NCI-H2107 (cell line): ENCODE measurements at places on chromosomes 13 and 19.

GRCh38 chr13:48976576-48977285 is 1.0 kb downstream of the FNDC3A start:
- DNase-seq: peak; percentile 61

DNA sequence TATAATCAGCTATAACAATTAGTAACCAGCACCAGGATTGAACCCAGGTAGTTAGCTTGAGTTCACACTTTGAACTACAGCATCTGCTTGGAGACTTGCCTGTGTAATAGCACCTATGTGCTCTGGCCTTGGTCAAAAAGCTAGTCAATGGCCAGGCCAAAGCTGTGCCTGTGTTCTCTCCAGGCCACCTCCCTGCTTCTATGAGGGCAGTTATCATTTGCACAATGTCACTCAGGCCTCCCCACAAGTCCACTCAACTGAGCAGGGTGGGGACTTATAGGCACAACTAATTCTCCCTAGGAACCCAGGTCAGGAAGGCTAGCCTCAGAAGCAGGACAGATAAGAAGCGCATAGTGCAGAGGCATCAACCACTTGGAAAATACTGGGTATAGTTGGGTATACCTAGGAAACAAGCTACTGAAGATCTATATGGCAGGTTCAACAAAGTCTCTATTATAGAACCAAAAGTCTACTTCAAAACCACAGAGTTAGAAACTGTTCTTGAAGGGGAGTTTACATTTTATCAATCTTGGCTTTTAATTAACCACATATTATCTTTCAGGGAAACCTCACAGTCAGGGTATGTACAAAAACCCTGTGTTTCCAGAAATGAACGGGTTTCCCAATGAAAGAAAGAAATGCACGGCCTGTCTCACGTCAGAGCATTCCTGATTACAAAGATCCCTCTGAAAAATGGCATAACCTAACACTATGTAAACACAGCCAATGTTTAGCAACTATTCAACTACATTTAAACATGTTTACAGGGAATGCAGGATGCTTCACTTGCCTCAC is 140.9 kb downstream of the ABCC4 start:
- no peak for DNase-seq

- DNase-seq: no peak
Measured at GRCh38 chr19:48390188-48391099, 907 bp downstream of the KDELR1 start.

DNA sequence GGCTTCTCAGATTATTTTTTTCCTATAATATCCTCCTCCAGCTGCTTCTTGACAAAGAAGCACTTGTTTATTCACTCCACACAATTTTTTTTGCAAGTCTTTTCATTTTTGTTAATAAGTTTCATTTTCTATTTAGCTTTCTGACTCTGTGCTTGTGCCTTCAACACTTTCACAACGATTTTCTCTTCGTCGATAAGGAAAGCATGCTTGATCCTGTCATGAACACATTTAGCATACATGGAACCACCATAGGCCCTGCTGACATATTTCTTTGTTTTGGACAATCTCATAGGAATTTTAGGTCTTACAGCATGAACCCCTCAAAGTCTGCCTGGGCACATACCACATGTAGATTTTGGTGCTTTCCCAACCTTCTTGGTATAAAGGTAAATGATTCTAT is 346.0 kb downstream of the KCNRG start:
- no peak for DNase-seq

DNA sequence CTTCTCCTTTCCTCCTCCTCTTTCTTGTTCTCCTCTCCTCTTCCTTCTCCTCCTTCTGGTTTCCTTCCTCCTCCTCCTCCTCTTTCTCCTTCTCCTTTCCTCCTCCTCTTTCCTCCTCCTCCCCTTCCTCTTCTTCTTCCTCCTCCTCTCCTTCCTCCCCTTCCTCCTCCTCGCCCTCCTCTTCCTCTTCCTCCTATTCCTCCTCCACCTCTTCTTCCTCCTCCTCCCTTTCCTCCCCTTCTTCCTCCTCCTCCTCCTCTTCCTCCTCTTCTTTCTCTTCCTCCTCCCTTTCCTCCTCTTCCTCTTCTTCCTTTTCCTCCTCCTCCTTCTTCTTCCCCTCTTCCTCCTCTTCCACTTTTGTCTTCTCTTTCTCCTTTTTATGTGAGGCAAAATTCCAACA is 55.0 kb upstream of the ADGRE1 start:
- DNase-seq: no peak

DNA sequence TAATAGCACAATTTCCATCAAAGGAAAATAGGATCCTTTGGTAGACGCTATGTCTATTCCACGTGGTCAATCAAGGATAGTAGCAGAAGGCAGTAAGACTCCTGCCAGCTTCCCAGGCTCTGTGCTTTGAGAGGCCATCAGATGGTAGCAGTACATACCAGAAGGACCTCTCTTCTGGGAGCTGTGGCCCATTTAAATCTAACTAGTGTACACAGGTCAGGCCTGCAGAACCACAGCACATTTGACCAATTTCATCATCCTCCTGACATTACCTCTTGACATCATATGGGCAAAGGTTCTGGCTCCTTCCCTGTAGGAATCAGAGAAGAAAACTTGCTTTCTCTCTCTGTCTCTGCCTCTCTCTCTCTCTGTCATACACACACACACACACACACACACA is 229.6 kb upstream of the HTR2A start:
- DNase-seq: no peak

DNA sequence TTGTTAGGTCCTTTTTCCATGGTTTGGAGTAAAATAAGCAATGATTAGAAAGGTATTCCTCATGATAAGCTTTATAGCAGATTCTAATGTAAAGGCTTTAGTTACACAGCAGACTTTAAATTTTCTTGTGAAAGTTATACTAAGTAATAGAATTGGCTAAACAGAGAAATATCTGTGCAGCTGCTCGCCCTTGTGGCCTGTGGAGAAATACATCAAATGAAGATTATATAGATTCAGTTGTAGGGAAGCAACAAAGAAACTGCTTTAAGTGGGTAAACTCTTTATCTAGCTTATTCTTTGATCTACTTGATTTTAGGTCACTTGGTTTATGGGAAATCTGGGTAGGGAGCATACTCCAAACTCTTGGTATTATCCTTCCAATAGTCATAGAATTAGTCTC is 1269.7 kb upstream of the SPRY2 start:
- no peak for DNase-seq

- DNase-seq: no peak
Measured at GRCh38 chr19:6138066-6138465, 2.6 kb downstream of the ACSBG2 start.

GRCh38 chr13:113046883-113047244 is 58.7 kb upstream of the F7 start:
- DNase-seq: no peak

GRCh38 chr19:48330012-48330681 is 4.8 kb downstream of the EMP3 start:
- peak; percentile 86 for DNase-seq

DNA sequence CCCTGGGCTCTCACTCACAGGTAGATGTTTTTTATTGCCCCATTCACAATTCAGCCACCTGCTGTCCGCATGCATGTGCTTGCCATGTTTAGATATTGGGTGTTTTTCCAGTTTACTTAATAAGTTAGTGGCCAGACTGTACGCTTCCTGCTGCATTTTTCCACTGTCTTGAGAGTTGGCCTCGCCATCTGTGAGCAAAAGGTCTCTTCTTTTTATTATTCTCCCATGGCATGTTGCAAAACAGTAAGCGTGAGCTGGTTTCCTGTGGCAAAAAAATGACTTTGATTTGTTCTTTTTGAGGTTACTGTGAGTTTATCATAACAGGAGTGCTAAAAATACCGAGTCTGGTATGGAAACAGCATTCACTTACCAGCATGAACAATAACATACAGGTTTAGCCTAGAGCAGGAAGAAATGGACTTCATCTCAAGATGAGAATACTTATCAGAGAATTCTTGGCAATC is 46.0 kb downstream of the SAE1 start:
- DNase-seq: no peak

DNA sequence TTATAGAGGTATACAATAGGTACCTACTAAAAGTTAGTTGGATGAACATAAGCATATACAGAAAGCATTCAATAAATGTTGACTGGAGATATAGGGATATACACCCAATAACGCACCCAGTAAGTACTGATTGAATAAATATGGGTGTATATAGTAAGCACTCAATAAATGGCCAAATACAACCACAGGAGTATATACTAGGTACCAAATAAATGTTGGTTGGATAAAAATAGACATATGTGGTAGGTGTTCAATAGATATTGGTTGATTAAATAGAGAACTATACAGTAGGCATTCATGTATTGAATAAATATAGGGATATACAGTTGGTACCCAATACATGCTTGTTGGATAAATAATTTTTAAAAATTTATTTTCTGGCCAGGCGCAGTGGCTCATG is 9.4 kb downstream of the ANGPTL8 start:
- no peak for DNase-seq

- DNase-seq: no peak
Measured at GRCh38 chr13:81318231-81319019, 977.5 kb upstream of the SPRY2 start.

DNA sequence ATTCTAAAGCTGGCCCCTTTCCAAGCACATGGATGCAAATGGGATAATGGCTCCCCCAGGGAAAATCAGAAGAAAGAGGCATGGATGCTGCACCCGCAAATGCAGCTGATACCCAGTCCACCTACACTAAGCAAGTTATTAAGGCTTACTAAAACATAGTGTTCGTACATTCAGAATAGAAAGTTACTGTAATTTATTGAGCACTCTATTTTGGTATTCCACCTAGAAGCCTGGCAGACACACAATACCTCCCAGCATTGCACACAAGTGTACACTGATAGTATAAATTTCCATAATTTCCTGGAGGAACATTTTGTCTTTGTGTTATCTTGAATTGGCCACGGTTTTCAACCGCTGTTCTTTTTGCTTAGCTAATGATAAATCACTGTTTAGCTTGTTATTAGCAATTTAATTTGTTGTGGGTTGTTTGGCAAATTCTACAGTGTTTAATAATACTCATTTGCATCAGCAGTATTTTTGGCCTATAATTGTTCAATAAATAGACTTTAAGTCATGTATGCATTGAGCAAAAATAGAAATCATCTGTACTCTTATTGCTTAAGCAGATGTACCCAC is 94.5 kb upstream of the MRI1 start:
- DNase-seq: no peak

DNA sequence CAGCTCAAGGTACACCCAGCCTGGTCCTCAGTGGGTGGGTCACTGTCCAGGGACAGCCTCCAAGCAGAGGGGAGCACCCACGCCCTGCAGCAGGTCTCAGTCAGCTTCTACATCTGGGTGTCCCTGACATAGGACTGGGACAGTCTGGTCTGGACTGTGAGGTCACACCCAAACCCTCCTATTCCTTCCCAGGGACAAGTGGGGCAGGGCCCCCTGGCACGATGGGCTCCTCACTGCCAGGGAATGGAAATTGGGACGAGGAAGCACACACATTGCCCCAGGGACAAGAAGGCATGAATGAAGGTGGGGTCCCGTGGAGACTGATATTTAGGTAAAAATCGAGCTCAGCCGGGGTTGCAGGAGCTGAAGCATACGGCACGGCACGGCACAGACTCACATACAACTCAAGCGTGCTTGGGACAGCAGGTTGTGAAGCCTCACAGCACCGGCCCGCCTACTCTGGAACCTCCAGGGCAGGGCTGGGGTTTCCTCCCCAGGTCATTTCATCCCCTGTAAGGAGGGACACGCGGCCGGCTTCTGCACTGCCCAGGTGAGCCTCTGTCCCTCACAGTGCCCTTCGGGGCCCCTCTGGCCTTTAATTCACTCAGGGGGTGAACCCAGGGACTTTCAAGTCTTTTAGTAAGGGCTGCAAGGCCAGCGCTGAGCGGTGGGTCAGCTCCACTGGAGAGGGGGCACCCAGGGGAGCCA is 3.5 kb downstream of the PNMA8B start:
- no peak for DNase-seq

DNA sequence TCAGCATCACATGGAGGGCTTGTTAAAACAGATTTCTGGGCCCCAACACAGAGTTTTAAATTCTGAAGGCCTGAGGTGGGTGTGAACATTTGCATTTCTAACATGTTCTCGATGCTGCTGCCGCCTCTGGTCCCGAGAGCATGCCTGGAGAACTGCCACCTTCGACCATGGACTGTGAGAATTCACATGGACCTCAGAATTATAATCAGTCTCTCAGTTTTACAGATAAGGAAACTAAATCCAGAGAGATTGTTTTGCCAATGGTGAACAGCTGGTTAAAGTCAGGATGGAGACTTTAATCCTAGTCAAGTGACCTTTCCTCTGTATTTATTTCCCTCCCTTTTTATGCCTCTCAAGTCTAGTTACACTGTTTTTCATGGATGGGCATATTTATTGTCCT is 14.7 kb downstream of the ALOX5AP start:
- DNase-seq: no peak

GRCh38 chr19:49851456-49852259 is 699 bp downstream of the PTOV1 start:
- DNase-seq: no peak

GRCh38 chr13:92177966-92178365 is 779.5 kb downstream of the GPC5 start:
- no peak for DNase-seq

DNA sequence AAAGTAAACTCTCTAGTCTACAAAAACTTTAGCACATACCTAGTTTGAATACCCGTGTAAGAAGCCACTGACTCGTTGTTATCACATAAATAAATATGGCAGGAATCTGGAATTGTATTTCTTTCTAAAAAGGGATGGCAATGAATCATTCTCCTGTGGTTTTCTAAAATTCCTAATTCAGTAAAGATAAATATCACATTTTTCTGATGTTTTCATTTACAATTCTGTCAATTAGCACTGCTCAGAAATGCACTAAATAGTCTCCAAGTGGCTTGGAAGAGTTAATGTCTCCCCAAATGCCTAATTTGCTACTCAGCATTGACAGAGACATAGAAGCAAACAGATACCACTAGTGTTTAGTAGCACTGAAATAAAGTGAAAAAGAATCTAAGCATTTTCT is 547.7 kb upstream of the SLITRK1 start:
- no peak for DNase-seq

DNA sequence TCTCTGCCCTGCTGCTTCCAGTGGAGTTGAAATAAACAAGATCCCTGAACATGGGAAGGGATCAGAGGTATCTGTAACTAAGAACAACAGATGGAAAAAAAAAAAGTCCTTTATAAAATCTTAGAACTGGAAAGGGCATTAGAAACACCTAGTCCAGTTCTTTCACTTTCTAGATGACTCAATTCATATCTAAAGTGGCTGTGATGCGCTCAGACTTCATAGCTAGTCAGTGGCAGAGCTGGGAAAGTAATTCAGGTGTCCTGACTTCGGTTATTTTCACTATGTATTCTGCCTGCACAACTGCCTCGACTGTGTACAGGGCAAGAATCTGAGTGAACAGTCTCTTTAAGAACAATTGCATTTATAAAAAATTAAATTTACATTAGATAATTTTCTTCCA is 151.8 kb upstream of the TMTC4 start:
- DNase-seq: no peak

DNA sequence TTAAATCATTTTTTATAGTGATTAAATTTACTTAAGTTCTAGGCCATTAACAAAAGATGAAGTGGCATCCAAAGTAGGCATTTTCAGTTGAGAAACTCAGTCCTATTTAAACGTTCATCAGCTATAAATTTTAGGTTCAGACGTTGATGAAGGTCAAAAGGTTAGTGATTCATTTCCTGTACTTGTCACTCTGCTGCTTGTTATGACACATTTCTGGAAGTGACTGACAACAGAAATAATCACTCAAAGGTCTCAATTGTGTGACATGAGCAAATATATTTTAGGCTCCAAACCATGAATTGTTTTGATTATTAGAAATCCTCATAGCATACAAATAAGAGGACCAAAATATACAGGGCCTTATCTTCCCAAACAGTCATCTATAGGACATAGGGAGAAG is 10.3 kb upstream of the EDNRB start:
- DNase-seq: no peak

- DNase-seq: no peak
Measured at GRCh38 chr19:32363175-32363574, 17.8 kb downstream of the ZNF507 start.
